ENCODE measurements at places on chromosomes 7 and 10.
A peak's percentile ranks its signal among the peaks of the same experiment; 100 is the strongest.

DNA sequence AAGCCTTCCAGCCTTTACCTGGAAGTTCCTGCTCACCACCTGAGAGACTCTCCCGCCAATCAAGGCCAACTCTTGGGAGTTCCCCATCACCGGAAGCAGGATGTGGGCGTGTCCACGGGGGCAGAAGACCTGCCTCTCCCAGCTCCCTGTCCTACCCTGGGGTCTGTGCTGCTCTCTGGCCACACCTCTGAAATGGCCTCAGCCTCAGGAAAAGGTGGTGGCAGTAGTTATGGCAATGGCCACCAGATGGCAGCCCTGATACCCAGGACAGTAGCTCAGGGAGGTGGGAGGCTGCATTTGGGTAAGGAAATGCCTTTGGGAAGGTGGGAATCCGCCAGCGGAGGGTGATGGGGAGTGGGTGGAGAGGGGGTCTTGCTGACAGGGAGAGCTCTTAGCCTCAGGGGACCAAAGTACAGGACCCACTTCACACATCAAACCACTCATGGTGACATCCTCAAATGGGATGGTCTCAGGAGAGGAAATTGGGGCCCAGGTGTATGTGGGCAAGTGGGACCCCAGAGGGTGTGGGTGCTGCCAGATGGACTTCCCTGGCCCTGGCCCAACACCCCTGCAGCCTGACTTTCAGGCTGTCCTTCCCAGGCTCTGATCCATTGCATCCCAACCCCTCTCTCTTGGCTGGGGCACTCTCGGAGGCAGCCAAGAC is 33.9 kb downstream of the KAZALD1 start:
- DNase-seq = peak; percentile 24

DNA sequence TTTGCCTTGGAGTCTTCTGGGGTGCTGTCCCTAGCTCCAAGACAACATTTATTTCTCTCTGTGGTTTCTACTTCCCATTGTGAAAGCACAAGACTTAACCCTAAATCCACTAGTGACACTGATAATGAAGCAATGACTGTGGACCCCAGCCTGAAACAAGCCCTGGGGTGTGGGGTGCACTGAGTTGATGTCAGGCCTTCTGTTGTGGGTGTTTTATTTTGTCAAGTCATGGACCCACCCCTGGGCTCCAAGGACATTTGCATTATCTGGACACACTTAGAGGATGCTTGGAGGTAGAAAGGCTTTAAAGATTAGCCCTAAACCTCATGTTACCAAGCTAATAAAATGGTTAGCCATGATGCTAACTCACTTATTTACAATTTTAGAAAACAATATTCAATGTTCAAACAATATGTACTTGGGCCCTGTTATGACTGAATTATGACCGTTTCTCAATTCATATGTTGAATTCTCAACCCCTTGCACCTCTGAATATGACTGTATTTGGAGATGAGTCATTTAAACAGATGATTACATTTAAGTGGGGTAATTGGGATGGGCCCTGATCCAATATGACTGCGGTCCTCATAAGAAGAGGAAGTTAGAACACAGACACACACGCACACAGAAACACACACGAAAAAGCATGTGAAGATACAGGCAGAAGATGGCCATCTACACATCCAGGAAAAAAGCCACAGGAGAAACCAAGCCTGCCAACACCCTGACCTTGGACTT is 137.2 kb upstream of the IGFBP3 start:
- DNase-seq = peak; percentile 66

DNA sequence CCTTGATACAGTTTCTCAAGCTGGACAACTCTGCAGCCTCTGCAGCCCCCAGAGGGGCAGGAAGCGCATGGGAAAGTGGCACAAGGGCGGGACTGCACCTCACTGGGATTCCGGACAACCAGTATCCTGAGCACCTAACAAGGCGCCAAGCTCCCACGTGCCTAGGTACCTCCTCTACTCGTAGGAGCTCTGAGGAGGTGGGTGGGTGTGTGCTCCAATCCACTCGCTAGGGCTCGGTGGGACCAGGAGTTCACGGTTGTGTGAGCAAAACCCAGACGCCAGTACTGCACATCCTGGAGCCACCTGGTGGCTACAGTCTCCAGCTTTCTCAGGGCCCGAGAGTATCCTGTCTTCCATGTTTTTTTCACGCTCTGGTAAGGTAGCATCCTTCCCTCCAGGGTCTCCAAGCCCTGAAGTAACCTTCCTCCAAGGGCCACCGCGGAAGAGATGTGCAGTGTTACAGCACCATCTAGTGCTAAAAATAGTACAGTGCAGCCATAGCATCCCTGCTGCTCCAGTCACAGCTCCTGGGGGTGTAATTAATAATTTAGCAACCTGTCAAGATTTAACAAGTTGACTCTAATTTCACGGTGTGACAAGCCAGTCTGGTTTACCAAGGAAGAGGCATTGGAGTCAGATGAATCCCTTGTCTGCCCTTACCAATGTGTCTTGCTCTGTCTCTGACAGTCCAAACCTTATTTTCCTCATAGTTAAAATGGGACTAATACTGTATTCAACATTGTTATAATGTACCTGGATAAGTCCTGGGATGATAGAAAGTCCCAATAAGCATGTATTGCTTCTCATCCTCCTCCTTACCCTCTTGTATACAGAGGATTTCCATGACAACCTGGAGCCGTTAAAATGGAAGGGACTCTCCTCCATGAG is 70.4 kb downstream of the HERPUD2 start:
- no peak for DNase-seq

DNA sequence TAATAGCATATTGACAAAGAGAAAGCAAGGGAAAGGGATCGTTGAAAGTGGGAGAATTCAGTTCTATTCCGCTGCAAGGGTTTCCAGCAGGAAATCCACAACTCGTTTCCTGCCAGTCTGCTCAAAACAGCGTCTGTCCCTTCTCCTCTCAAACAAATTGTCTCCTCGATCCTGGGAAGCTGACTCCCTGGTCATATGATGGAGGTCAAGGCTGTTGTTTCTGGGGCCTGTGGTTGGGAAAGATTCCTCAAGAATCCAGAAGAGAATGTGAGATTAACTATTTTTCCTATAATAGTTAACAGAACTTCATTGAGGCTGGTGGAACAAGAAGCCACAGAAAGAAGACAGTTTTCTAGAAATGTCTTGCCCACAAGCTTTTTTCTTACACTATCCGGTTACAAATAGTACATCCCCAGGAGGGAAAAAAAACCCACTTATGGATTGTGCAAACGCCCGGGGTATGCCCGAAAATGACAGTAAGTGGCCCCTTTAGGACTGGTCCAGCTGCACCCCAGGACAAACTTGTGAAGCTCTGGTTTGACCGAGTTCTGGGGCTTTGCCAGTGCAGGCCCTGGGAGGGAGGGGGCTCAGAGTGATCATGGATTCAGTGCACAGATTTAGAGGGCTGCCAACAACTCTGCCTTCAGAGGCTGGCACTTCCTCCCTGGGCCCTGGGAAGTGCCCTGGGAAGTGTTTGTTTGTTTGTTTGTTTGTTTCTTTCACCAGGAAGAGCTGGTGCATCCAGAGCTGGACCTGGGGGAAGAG is 49.4 kb upstream of the CTBP2 start:
- no peak for DNase-seq

DNA sequence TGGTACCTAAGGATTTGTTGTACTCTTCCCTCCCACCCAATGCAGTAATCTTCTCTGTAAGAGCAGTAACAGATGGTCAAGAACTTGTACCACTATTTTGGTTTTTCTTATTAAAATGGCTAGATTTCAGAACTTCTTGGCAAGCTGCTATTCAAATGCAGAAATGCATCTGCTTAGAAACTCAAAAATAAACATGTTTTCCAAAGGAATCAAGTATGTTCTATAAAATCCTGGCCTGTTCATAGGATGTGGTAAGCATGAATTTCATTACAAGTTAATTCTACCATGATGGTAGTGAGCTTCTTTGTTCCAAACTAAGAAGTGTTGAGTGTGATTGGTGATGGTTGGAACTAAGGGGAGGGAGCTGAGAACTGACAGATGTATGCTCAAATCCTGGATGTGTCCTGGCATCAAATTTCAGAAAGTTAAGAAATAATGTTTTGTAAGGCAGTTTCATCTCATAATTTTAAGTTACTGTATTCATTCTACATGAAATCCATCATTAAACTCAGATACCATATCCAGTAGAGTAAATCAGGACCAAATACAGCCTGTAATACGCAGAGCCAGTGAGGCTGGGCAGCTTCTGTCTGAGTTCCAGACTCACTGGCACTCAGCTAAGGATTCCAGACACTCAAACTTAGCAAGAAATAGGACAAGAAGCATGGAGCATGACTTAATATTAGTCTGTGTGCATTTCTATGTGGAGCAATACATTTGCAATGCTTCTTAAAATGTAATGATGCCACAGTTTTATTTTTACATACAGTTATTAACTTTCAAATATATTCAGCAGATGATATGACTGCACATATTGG is 119.6 kb downstream of the TES start:
- no peak for DNase-seq

GRCh38 chr10:132543916-132544743 is 6.5 kb downstream of the INPP5A start:
- no peak for DNase-seq

DNA sequence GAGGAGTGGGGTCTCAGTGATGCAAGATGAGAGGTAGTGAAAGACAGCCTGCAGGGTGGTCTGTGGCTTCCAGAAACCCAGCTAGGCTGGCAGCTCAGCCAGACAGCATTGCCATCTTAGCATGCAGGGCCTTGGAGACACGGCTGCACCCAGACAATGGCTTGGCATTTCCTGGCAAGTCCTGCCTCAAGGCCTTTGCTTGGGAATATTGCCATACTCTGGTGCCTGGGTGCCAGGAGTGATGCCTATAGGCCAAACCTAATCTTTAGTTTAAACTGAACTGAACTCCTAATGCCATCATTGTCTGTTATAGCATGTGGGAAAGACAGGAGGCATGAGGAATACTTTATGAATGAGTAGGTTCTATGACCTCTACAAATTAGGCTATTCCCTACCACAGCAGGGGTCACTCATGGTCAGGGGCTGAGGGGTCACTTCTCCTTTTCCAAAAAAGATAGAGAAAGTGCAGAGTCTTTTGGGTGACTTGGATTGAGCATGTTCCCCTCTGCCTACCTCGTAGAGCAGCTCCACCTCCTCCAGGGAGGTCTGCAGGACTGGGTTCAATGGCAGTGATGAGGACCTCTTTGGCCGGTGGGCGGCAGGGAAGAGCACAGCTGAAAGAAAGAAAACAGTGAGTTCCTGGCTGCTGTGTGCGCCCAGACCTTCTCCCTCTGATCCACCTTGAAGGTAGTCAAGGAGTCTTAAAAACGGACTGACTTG is 8.8 kb upstream of the SLC13A4 start:
- no peak for DNase-seq

- DNase-seq = no peak
These were observed 11.3 kb upstream of the SLIT1 start for GRCh38 chr10:97197030-97197500.
